Fibroblast of skin of left biceps (primary cell): ENCODE measurements at places on chromosomes 5 and 9.

- DNase-seq: no peak
These were observed 136.0 kb downstream of the SCAMP1 start for GRCh38 chr5:78496373-78496772.

- DNase-seq: no peak
These were observed 184.8 kb upstream of the CD180 start for GRCh38 chr5:67381236-67381880.

DNA sequence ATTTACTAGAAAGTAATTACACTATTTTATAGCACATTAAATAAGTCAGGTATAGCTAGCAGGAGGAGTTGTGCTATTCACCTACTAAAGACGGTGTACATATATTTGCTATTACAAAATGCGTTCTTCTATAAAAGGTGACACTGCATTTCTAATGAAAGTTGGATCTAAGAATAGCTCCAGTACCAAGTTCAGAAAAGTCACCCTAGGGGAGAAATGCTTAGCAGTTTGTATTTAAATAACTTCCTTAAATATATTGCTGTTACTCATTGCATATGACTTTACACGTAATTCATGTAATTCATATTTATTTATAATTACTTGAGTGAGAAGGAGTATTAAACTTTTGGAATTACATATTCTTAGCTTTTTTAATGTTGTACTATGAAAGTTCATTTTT is 7.0 kb upstream of the SUB1 start:
- no peak for DNase-seq

DNA sequence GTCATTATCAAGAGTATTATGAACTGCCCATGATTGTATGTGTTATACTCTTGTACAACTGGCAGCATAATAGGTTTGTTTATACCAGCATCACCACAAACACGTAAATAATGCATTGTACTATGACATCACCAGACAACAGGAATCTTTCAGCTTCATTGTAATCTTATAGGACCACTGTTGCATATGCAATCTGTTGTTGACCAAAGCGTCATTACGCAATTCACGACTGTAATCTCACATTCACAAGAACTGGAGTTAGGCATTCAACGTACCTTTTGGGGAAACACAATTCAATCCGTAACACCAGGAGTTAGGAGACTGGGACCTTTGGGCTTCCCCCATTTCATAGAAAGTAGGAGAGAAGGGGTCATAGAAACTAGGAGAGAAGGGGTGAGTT is 20.4 kb upstream of the ARSI start:
- no peak for DNase-seq

DNA sequence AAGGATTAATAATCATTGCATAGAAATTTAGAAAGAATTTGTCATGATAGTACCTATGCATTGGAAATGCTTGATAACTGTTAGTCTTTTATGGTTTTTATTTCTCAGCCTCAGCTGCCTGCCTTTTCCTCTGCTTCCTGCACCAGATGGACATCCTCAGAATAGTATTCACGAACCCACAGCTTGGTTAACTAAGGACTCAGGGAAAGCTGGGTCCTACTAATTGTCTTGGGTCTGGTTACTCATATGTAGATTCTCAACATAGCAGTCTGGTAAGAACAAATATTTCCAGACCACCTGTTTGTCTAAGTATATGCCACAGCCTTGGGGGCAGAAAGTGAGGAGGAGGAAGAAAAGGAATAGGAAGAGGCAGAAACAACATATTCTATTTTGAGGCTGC is 464.5 kb upstream of the SMARCA2 start:
- no peak for DNase-seq

GRCh38 chr5:126508251-126508961 is 85.2 kb downstream of the GRAMD2B start:
- no peak for DNase-seq

DNA sequence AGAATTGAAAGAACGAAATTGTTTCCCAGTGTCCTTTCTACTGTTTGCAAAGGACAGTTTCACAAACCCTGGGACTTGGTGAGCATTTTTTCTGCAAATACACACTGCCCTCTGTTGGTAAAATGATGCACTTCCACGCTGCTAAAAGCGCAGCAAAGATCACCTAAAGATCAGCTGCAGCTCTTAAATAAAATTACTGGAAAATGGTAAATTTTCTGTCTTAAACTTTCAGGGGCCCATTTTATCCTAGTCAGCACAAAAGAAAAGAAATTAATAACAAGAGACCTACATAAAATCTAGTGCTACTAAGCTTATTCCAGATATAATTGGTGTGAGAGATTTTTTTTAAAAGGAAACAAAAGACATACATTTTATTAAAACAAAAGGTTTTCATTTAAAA is 566.0 kb downstream of the CAAP1 start:
- DNase-seq: peak; percentile 42

DNA sequence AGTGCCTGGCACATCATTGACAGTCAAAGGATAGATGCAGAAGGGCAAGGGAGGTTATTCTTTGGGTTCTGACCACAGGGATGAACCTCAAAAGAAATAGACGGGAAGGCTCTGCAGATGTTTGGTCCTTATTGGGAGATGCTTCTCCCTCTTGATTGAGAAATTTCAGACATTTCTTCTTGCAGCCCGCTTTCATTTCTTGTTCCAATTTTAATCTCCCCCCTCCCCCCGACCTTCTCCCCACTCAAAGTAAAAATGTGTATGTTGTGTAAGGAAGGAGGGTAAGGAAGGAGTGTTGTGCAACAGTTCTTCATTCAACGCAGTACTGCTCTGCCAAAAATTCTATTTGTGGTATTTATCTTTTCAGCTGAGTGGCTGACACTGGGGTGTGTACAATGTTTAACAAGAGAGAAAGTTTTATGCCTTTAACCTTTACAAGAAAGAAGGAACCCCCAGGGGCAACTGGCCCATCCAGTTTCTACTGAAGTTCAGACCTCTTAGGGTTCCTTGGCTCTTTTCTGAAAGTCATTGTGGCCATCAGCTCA is 46.3 kb upstream of the TNFSF15 start:
- peak; percentile 93 for DNase-seq

DNA sequence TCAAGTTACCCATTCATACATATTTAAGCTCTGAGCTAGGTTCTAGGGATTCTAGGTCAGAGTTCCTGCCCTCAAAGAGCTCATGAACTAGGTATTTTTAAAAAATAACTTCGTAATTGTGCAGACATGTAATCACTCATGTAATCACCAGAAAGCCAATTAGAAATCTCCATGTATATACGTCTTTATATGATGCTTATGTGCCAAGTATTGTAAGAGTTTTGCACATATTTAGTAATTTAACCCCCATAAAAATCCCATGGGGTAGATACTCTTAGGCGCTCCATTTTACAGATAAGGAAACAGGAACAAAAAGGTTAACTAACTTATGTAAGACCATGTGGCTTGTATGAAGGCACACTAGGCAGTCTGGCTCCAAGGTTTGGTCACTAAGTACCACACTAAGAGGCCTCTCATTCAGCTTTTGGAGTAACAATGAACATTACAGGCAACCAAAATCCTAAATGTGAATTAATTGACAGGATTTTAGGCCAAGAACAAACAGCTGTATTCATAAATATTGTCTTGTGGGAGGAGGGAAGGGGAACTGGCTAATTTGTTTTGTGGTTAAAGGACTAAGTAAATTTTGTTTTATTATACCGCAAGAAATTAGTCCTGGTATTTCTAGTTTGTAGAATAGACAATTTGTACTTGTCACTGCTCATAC is 1.7 kb upstream of the OTULINL start:
- DNase-seq: no peak

DNA sequence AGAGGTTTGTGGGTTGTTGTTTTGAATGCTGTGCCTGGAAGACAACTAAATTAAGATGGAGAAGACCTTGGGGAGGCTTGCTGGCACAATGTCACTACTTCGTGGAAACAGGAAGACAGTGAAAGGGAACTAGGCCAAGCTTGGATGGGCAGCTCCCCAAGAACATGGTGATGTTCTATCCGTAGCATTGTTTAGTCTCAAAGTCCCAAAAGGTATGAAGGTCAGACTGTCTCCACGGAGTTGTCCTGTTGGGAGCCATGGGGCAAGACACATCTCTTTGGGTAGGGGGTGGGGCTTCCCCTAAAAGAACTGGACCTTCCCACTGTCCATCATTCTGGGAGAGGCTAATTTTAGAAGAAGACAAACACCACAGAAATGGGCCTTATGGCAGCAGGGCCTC is 140.5 kb downstream of the ENTREP1 start:
- no peak for DNase-seq

DNA sequence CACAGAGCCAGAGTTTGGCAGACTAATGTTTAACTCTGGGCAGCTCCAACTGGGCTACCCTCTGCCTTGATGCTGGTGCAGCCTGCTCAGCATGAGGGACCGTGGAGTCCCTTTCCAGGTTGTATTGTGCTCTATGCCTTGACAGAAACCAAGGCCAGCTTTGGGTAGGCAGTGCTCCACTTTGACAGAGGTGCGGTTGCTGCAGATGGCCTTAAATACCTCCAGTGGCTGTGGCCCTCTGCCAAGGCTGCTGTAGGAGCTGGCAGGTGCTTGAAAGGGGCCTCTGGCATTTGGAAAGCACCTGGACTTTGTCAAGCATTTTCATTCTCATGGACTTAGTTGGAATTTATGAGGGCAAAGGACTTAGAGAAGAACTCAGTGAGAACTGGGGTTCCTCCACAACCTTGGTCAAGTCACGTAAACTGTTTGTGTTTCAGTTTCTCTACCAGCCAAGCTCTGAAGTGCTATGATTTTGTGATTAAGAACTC is 249.7 kb upstream of the ZNF462 start:
- no peak for DNase-seq

GRCh38 chr5:658103-658502 is 35.0 kb downstream of the TPPP start:
- no peak for DNase-seq

DNA sequence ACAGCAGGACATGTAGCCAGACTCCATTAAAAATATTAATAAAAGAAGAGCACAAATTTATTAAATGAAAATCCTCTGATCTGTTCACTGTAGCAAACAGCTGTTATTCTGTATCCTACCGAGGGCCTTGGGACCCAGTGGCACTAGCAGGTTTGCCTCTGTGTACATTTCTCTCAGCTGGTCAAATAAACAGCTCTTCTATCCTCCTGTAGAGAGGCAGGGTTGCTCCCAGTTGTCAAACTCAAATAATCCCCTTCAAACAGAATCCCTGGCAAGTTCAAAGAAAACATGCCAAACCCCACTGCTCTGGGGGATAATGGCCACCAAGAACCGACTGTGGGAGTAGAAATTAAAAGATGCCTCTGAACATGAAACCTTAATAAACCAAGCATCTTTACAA is 1262.0 kb upstream of the DMAC1 start:
- no peak for DNase-seq
